ENCODE measurements at places on chromosomes 12 and 14.

DNA sequence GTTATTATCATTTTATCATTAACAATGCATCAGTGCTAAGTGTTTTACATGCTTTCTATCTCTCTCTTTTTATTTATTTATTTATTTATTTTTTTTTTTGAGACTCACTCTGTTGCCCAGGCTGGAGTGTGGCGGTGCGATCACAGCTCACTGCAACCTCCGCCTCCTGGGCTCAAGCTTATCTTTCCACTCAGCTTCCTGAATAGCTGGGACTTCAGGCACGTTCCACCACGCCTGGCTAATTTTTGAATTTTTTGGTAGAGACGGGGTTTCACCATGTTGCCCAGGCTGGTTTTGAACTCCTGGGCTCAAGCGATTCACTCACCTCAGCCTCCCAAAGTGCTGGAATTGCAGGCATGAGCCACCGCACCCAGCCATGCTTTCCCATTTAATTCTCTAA is 3.9 kb upstream of the BTG1 start:
- no peak for DNase-seq

DNA sequence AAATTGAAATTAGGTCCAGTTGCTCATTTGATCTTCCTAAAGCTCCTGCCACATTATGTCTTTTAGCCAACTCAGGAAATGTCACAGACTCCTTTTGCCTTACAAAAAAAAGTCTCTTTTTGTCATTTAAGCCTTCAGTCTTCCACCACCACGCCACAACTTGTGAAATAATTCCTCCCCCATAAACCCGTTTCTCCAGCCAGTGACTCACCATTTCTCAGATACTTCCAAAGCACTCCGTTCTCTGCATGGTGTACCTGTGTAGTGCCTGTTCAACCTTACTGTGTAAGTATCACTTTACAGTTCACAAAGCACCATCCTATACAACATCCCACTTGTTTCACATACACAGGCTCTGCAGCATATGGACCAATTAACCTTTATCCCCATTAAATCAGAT is 139.5 kb upstream of the AEBP2 start:
- no peak for DNase-seq

GRCh38 chr12:47886510-47887240 is 18.1 kb downstream of the VDR start:
- DNase-seq, result no peak

- no peak for DNase-seq
These were observed 416.2 kb downstream of the C12orf50 start for GRCh38 chr12:87612996-87613395.

- DNase-seq, result no peak
These were observed 41.5 kb upstream of the NR2C1 start for GRCh38 chr12:95114766-95115405.

- no peak for DNase-seq
These were observed 81.2 kb upstream of the OVCH1 start for GRCh38 chr12:29578731-29579130.

All from T-helper 9 cell (primary cell).